ENCODE measurements at places on chromosomes 12 and 14. TPM values are rescaled to one million over a fixed set of nuclear protein-coding genes. Genes with fewer than 3 reads are reported as not detected.

- H3K27ac ChIP-seq, result no peak overlapping the region
- no peaks in the 10 kb centered on the region for H3K4me1 ChIP-seq
- no peak for DNase-seq
- H3K27me3 ChIP-seq, result no peaks in the 10 kb centered on the region
Observed at GRCh38 chr12:7555752-7556151, 52.2 kb upstream of the CD163 start.

DNA sequence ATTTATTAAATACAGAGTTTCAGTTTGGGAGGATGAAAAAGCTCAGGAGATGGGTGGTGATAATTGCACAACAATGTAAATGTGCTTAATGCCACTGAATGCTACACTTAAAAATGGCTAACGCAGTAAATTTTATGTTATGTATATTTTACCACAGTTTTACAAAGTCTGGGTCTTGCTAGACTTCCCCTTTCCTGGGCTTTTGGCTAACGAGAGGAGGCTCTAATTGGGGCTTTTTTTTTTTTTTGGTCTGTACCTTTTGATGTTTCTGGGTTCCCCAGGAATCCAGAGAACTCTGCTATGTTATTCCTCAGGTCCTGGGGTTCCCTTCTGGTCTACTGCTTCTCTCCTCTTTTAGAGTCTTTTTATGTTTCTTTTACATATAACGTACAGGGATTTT lies 355.5 kb downstream of the CACNA1C start:
- no peak overlapping the region for H3K27ac ChIP-seq
- H3K4me1 ChIP-seq, result peaks cover 1% of the 10 kb centered on the region
- H3K27me3 ChIP-seq, result peaks cover 40% of the 10 kb centered on the region
- no peaks in the 10 kb centered on the region for H3K36me3 ChIP-seq

GRCh38 chr14:54867011-54867410 lies 35.6 kb downstream of the GCH1 start:
- H3K36me3 ChIP-seq, result peaks cover 14% of the 10 kb centered on the region
- H3K27me3 ChIP-seq, result no peaks in the 10 kb centered on the region

GRCh38 chr12:22283006-22283506 lies 51.5 kb downstream of the ST8SIA1 start:
- H3K4me3 ChIP-seq, result no peak overlapping the region
- no peak overlapping the region for H3K27ac ChIP-seq

DNA sequence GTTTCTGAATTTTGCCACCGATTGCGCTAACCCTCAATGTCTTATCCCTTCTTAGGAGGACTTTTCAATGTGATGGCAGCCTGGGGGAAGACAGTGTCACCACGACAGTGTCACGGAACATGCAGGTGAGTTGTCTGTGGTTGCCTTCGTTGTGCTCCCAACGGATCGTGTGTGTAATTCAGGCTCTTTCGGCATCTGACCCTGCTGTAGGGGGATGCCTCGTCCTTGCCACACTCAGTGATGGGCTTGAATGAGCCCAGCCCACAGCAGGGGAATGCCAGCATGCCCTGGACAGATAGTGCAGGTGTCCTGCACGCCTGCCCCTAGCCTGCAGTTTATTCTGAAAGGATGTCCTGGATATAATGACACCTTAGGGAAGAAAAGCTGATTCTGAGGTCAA lies 123.8 kb upstream of the RTL1 start:
- DNase-seq, result no peak
- peaks cover 19% of the 10 kb centered on the region for H3K36me3 ChIP-seq
- no peaks in the 10 kb centered on the region for H3K27me3 ChIP-seq
- H3K27ac ChIP-seq, result no peak overlapping the region
- no peak overlapping the region for H3K4me3 ChIP-seq
- H3K4me1 ChIP-seq, result no peaks in the 10 kb centered on the region

- H3K27me3 ChIP-seq, result no peaks in the 10 kb centered on the region
- peaks cover 38% of the 10 kb centered on the region for H3K36me3 ChIP-seq
- H3K27ac ChIP-seq, result no peak overlapping the region
Observed at GRCh38 chr14:64217834-64218233, 76.3 kb downstream of the ESR2 start.

GRCh38 chr14:92348154-92348553 lies 25.2 kb downstream of the SLC24A4 start:
- H3K36me3 ChIP-seq, result no peaks in the 10 kb centered on the region
- no peak overlapping the region for H3K4me3 ChIP-seq
- peaks cover 87% of the 10 kb centered on the region for H3K27me3 ChIP-seq
- no peak for DNase-seq

The SLCO1C1 gene
- 2.5 TPM for total RNA-seq

The ARMH4 gene
- 31.5 TPM for total RNA-seq

The SYNE2 gene
- 108 TPM for total RNA-seq

The HOXC13 gene
- total RNA-seq, result not detected

The TAS2R19 gene
- 8.5 TPM for total RNA-seq

The SPRYD4 gene
- total RNA-seq, result 4.6 TPM

The FOXM1 gene
- total RNA-seq, result 92.2 TPM

The P2RX2 gene
- 0.19 TPM for total RNA-seq
